Right lobe of liver (tissue), 6 donors: ENCODE measurements at places on chromosomes 1 and 21.

DNA sequence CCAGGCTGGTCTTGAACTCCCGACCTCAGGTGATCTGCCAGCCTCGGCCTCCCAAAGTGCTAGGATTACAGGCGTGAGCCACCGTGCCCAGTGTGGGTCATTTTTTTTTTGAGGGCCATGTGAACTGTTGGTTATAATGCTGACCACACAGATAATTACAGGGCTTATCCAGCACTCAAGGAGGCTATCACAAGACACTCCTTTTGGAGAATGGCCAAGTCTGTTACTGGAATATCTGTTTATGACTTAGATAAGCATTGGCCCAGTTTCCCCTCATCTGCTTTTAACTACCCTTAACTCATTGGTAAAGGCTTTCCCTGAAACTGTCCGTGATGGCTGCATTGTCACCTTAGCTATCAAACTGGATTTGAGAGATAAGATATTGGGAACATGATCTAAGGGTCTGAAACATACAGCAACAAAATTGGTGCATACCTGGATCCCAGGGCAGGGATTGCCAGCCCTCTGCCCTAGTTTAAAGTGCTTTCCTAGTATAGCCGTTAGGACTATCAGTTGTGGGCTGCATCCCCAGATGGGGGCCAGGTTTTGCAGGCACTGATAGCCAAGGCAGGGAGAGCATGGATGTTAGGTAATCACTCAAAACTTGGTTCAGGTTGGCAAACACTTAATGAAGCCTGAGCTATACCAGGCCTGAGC lies 15.6 kb downstream of the SZT2 start:
- no peak overlapping the region for H3K27ac ChIP-seq
- no peak for DNase-seq
- no peak overlapping the region for H3K4me3 ChIP-seq
- peaks cover 47% of the 10 kb centered on the region for H3K36me3 ChIP-seq
- no peaks in the 10 kb centered on the region for H3K4me1 ChIP-seq

GRCh38 chr1:183110326-183110880 lies 75.7 kb upstream of the LAMC2 start:
- H3K4me3 ChIP-seq = no peak overlapping the region
- H3K4me1 ChIP-seq = no peaks in the 10 kb centered on the region
- H3K27me3 ChIP-seq = no peaks in the 10 kb centered on the region

DNA sequence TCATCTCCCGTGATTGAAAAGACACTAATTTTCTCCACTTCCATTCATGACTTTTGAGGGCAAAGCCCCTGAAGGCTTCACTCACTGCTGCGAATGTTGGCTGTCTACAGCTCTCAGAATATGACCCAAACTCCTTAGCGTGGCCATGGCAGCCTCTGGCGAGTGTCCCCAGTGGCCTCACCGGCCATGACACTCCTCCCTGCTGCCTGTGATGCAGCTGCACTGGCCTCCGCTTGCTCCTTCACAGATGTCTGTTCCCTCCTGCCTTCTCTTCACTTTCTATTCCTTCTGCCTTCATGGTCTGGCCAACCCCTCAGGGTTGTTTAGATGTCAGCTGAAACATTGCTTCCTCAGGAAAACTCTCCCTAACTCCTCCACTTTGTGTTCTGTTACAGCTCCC lies 30.8 kb upstream of the PTPRF start:
- no peak overlapping the region for H3K4me3 ChIP-seq
- DNase-seq = no peak
- no peaks in the 10 kb centered on the region for H3K27me3 ChIP-seq
- no peaks in the 10 kb centered on the region for H3K36me3 ChIP-seq
- H3K4me1 ChIP-seq = no peaks in the 10 kb centered on the region

DNA sequence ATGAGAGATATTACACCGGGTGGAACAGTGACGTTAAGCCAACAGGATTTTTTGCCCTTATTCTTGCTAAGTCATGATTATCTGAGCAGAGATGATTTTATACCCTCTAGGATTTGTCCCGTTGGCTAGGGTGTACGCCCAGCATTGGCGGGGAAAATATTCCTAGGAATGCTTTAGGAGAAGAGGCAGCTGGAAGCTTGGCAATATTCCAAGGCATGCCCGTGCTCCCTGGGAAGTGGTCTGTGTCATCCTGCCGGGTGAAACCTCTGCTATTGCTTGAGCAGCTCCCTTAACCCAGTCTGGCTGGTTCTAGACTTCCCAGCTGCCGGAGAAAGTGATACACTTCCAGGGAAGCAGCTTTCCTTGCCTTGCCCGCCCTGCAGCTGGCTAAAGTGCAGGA lies 16.2 kb downstream of the CHRNB2 start:
- no peak overlapping the region for H3K4me3 ChIP-seq
- H3K27me3 ChIP-seq = no peaks in the 10 kb centered on the region
- DNase-seq = no peak
- peaks cover 96% of the 10 kb centered on the region for H3K36me3 ChIP-seq
- H3K27ac ChIP-seq = no peak overlapping the region

DNA sequence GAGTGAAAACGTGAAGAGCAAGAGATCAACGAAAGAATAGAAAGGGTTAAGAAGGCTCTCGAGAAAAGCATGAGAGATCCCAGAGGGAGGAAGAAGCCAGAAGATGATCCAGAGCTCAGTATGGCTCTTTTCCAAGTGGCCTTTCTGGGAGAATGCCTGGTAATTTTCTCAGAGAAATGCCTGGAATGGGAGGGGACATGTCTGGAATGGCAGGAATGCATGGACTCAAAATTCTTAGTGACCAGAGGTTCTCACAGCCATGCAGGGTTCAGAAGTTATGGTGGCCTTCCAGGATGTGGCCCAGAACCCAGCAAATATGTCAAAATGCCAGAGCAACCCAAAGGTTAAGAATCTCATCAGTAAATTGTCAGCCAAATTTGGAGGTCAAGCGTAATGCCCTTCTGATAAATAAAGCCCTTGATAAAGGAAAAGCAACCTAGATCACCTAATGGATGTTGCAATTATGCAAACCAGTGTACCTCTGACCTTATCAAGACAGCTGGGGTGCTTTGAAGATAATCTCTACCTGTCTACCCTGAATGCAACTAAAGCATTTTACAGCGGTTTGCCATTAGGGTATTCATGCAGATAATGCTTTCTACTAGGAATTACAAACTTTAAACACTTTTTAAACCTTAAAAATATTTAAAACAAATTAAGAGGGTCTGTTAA lies 53.1 kb downstream of the NBPF6 start:
- no peak overlapping the region for H3K27ac ChIP-seq
- no peaks in the 10 kb centered on the region for H3K27me3 ChIP-seq
- no peak overlapping the region for H3K4me3 ChIP-seq
- H3K36me3 ChIP-seq = no peaks in the 10 kb centered on the region

DNA sequence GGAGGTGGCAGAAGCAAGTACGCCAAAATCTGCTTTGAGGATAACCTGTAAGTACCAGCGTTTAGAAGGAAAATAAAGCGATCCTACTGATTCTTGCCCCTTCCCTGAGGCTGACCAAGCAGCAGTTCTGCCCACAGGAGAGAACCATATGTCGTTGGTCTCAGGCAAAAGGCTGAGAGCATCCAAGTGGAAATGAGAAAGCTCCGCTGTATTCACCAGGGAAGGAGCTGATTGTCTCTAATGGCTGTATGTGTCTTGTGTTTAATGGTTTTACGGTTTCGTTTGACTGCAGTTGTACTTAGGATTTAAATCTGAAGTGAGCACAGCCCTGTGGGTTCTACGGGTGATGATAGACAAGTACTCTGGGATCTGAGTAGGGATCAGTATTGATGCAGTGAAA lies 21.9 kb downstream of the FAM3B start:
- no peak overlapping the region for H3K27ac ChIP-seq
- H3K4me3 ChIP-seq = no peak overlapping the region
- H3K36me3 ChIP-seq = no peaks in the 10 kb centered on the region
- no peaks in the 10 kb centered on the region for H3K27me3 ChIP-seq

- H3K36me3 ChIP-seq = no peaks in the 10 kb centered on the region
- H3K4me1 ChIP-seq = peaks cover 3% of the 10 kb centered on the region
- no peaks in the 10 kb centered on the region for H3K27me3 ChIP-seq
- no peak overlapping the region for H3K27ac ChIP-seq
- DNase-seq = no peak
Observed at GRCh38 chr1:9228609-9229008, 6.0 kb upstream of the H6PD start.

DNA sequence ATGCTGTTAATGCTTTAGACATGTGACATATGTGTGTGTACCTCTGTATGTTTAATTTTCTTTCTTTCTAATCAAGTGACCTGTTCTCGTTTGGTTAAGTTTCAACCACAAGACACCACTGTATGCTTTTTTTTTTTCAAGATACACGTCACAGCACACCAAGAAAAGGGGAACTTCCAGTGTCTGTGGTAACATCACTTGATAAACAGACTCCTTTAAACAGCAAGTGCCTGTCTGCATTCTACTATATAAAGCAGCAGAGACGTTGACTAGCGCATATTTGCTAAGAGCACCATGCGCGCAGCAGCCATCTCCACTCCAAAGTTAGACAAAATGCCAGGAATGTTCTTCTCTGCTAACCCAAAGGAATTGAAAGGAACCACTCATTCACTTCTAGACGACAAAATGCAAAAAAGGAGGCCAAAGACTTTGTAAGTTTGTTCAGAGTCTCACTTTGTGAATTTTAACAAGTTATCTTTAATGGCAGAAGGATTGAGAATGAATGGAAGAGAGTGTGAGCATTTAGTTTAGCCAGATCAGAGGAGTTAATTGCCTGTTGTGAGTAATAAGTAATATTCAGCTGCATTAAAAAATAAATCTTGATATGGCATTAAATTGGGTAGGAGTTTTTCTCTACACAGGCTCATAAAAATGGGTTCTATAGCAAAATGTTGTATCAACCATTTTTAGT lies at the start of gene RGS1:
TSS of gene RGS1 (plus strand) at position 275 of the 691 bp plus-strand sequence. CDS start at position 295, 20 bp downstream.
- DNase-seq = peak; percentile 27
- no peak within 1 kb of the TSS for H3K27ac ChIP-seq
- H3K27me3 ChIP-seq = no peaks in the 10 kb centered on the region
- no peaks in the 10 kb centered on the region for H3K4me1 ChIP-seq
- no peaks in the 10 kb centered on the region for H3K36me3 ChIP-seq
- no peak within 1 kb of the TSS for H3K4me3 ChIP-seq

DNA sequence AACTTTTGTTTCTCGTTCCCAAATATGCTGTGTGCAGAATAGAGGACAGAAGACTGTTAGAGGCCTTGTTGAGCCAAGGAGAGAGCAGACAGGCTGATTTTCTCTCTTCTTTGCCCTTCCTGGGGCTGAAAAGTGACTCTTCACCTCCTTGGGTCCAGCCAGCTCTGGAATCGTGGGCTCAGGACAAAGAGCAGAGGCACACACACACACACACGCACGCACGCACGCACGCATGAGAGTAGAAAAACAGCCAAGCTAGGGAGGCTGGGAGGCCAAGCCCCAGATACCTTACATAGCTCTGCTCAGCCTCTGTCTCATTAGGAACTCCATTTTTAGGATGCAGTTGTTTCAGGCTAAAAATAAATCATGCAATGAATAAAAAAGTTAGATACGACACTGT lies at the start of gene CASQ2:
TSS of gene CASQ2 (minus strand) at position 166 of the 400 bp plus-strand sequence. CDS start 173 bp downstream, outside the sequence.
- no peak for DNase-seq
- H3K4me3 ChIP-seq = no peak within 1 kb of the TSS
- no peaks in the 10 kb centered on the region for H3K36me3 ChIP-seq
- no peaks in the 10 kb centered on the region for H3K4me1 ChIP-seq
- H3K27me3 ChIP-seq = no peaks in the 10 kb centered on the region

DNA sequence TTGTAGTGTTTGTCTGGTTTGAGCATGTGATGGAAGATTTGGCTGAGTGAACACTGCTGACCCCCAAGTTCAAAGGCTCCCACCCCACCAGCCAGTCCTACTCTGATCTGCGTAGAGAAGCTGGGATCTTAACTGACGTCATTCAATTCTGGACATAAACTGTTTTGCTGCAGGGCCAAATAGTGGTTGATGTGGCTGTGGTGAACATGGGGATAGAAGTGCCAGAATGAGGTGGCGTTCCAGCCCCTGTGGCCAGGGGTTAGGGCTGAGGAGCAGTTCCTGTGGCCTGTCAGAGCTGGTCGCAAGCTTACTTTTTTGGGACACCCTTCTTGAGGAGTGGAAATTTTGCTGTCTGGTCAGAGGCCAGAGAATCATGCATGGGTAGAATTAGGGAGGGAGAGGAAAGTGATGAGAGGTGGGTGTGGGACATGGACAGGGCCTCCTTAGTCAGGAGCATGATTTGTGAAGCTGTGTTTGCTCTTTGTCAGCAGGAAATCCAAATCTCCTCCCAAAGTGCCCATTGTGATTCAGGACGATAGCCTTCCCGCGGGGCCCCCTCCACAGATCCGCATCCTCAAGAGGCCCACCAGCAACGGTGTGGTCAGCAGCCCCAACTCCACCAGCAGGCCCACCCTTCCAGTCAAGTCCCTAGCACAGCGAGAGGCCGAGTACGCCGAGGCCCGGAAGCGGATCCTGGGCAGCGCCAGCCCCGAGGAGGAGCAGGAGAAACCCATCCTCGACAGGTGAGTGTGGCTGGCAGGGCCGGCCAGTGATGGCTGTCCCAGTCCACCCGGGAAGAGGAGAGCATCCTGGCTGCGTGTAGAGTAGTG lies 25.9 kb downstream of the SZRD1 start:
- no peaks in the 10 kb centered on the region for H3K27me3 ChIP-seq
- H3K27ac ChIP-seq = no peak overlapping the region
- no peak overlapping the region for H3K4me3 ChIP-seq
- peaks cover 5% of the 10 kb centered on the region for H3K4me1 ChIP-seq
- DNase-seq = no peak

DNA sequence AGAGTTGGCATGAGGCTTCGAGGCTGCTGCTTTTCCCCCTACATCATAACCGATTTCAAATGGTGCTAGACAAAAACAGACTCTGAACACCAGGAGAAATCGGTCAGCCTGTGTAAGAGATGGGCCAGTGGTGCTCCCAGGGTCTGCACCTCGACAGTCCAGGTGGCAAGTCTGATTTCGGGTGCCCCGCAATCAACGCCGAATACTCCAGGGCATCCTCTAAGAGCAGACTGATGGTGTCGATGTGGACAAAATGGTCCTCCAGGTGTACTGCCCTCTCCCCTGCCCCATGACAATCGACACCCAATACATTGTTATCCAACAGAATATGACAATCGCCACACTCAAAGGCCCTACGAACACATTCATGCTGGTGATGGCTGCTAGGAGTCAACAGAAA lies 50.0 kb downstream of the CD46 start:
- H3K36me3 ChIP-seq = no peaks in the 10 kb centered on the region
- no peak for DNase-seq
- no peaks in the 10 kb centered on the region for H3K4me1 ChIP-seq

GRCh38 chr1:20399196-20399595 lies 86.8 kb downstream of the CAMK2N1 start:
- no peaks in the 10 kb centered on the region for H3K4me1 ChIP-seq
- H3K27ac ChIP-seq = no peak overlapping the region
- no peaks in the 10 kb centered on the region for H3K36me3 ChIP-seq
- no peaks in the 10 kb centered on the region for H3K27me3 ChIP-seq

DNA sequence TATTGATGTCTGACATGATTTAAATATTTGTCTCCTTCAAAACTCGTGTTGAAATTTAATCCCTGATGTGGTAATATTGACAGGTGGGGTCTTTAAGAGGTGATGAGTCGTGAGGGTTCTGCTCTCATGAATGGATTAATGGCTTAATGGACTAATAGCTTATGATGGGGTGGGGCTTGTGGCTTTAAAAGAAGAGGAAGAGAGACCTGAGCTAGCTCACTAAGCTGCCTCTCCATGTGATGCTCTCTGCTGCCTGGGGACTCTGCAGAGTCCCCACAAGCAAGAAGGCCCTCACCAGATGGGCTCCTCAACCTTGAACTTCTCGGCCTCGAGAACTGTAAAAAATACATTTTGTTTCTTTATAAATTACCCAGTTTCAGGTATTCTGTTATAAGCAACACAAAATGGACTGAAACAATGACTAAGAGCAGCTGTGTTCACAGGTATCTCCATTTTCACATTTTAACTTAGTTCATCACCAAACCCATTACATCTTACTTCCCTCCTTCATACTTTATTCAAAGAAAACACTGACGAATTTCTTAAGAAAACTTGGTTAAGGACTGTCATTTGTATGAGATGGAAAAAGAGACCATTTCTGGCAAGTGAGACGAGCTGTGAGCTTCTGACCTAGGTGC lies 12.1 kb upstream of the AIM2 start:
- no peak for DNase-seq
- H3K27ac ChIP-seq = no peak overlapping the region
